ENCODE measurements at places on chromosomes 3 and 15.

DNA sequence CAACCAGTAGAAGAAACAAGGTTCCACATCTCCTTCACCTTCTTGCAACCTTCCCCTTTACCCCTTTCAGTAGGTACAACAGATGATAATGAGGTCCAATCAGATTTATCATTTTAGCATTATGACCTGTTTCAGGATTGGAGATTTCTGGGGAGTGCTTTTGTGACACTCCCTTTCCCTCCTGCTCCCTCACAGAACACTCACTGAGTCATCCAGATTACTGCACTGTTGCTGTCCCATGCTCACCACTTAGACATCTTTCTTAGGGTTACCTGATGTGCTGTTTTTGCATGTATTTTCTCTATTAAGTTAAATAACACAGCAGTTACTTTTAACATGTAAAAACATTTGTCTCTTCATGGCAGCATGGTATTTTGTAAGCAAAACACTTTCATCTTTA, 118.5 kb downstream of the MFSD1 start:
- no peak for DNase-seq

- DNase-seq = no peak
Measured at GRCh38 chr3:64262574-64263114, 37.4 kb upstream of the PRICKLE2 start.

DNA sequence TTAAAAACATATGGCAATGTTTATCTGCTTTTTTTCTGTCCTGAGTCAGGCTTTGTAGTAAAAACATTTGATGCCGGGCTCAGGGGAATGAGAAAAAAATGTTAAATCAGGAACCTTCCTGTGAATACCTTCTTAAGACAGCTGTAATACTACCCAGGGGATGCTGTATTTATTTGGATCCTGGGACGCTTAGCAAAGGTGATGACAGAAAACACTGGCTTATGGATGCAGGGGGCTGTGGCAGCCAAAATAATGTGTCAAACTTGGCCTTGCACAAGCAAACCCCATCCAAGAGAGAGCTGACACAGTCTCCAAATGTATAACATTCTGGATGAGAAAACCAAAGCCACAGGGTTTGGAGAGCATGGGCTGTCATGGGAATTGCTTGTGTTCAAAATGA, 438.2 kb upstream of the PROK2 start:
- no peak for DNase-seq

DNA sequence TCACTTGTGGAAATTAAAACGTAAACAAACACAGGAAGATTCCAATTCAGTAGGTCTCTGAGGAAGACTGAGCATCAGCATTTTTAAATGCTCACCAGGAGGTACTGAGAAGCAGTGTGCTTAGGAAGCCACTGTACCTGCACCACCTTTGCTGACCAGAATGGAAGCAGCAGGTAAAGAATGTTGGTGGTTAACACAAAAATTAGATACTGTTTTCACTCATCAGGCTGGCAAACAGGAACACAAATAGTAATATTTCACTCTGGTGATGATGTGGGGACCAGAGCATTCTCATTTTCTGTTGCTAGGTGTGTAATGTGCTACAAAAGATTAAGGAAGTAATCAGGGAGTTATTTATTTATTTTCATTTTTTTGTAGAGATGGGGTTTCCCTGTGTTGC, 29.9 kb upstream of the GHSR start:
- DNase-seq = no peak

DNA sequence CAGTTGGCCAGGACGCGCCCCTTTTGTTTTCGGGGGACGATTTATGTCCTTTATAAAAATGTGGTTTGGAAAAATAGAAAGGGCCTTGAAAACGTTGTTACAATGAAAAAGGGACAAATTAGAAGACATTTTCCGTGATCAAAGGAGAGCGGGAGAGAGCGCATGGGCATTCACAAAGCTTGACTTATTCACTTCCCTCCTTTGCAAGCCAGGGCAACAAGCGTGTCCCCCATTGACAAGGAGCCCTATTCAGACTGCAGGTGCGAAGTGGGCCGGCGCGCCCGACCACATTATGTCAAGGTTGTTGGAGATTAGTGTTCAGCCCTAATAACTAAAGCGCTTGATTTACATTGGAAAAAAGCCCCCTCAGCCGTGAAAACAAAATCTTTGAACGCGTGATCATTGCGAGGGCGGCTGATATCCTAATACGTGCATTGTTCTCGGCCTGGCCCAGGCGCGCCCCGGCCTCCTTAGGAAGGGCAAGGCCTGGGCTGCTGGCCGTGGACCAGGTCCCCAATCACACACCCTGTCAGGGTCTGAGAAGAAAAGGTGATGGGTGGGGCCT, 25.9 kb downstream of the ZIC4 start:
- DNase-seq = no peak

DNA sequence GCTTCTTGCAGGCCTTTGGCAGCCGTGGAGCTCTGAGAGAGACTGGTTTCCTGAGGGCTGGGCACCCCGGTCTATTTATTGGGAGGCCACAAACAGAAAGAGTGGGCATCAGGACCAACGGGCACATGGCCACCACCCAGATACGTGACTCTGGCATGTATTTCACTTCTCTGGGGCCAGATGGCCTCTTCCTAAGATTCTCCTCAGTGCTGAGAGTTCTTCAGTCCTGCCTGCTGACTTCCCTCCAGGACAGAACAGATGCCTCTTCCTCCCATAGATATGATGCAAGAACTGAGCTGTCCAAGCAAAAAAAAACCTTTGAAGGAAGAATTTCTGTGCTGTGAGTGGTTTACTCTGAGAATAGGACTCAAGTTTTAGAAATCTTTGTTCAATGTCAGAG, 107.7 kb downstream of the IGF2BP2 start:
- DNase-seq = peak; percentile 71

- no peak for DNase-seq
Measured at GRCh38 chr3:31636694-31637442, 104.1 kb downstream of the STT3B start.

GRCh38 chr3:58237941-58238681, 519 bp downstream of the ABHD6 start:
- DNase-seq = peak; percentile 55

GRCh38 chr3:149628957-149629670, 28.7 kb downstream of the WWTR1 start:
- DNase-seq = no peak

DNA sequence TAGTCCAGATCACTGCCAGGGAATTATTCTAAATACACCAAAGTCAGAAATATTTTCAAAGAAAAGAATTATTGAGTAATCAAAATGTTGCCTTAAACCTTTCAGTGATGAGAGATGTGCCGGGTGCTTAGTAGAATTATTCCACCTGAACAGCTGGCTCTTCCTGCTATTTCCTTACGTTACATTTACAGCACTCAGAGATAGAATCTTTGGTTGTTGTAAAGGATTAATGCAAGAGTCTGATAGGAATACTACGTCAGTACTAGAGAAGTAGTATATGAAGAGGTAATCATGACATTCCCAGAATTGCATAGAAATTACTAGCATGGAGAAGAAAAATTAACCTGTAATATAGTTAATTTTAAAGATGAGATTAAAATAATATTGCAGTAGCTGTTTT, 50.9 kb upstream of the ZDHHC23 start:
- DNase-seq = no peak

DNA sequence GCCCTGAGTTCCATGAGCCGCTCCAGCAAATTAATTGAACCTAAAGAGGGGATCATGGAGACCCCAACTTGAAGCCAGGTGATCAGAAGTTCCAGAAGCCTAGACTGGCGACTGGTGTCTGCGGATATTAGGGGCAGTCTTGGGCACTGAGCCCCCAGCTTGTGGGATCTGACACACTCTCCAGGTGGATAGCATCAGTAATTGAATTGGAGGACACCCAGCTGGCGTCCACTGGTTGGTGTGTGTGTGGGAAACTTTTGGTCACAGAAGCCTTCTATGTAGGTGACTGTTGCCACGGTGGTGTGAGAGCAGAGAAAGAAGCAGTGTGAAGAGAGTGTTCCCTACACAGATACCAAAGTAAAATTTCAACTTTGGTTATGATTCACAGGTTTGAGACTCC, 106.0 kb upstream of the ADPGK start:
- DNase-seq = no peak

DNA sequence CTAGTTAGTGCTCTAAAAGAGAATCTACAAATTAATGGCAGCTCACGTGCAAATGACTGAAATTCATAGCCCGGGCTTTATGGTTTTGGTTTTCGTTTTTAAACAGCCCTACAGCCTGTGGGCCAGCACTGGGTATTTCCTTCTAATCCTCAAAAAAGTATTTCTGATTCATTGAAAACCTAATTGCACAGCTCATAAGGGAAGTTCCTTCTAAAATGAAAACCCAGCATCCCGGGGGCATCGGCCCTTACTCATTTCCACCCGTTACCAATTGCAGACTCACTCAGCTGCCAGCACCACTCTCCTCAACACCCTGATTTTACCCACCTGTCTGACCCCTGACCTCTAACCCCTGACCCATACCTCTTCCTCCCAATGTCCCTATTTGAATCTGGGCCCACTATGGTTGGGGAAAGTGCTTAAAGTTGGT, 59.5 kb upstream of the ZNF148 start:
- no peak for DNase-seq

- no peak for DNase-seq
Measured at GRCh38 chr3:159887168-159887567, 101.5 kb upstream of the IL12A start.

DNA sequence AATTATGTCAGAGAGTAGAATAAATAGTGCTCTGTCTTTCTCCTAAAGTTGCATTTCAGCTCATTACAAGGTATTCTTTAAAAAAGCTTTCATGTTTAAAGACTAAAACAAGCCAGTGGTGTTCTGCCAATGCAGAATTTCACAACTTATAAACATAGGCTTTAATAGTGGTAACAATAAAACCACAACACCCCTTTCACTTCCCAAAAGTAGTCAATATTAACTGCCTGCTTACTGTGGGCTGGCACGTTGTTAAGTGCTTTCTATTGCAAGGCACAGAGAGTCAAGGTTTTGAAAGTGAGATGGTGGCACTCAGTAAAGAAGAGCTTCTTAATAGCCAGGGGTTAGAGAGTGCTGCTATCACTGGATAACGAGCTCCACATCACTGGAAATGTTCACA, 8.4 kb upstream of the RTP1 start:
- DNase-seq = no peak

GRCh38 chr3:13706886-13707285, 158.0 kb downstream of the FBLN2 start:
- DNase-seq = no peak

- DNase-seq = no peak
Measured at GRCh38 chr3:53693451-53693850, 152.8 kb downstream of the CHDH start.

DNA sequence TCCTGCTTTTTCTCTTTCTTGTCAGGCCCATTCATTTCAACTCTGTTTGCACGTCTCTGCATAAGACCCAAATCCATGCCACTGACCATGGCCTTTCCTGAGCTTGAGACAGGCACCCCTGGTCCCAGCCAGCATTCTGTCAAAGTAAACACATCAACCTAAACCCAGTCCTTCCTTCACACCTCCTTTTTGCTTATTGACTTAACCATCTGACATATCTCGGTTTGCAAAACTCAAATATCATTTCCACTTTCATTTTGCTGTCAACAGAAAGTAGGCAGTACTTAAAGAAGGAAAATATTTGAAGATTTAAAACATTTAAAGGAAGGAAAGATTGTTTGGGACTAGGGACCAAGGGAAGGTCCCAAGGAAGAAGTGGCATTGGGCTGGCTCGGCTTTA, 48.2 kb upstream of the KBTBD8 start:
- no peak for DNase-seq

GRCh38 chr3:29463304-29463703, 182.4 kb downstream of the RBMS3 start:
- no peak for DNase-seq

GRCh38 chr3:134136604-134137003, 106.9 kb upstream of the SLCO2A1 start:
- no peak for DNase-seq

DNA sequence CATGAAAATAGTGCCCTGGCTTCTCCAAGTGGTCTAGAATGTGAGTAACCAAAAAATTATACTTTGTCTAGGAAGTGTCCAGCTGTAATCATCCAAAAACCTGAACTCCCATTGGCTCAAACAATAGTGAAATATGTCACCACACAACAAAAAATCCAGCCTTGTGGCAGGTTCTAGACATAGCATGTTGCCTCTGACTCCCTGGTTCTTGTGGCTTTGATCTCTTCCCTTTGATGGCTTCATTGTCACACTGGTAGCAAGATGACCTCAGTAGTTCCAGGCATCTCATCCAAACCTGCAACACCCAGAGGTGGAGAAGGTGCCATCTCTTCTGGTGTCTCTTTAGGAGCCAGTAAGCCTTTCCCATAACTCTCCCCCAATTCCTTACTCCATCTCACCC, 74.7 kb downstream of the CMSS1 start:
- no peak for DNase-seq

GRCh38 chr3:36521007-36521379, 140.7 kb downstream of the STAC start:
- no peak for DNase-seq

DNA sequence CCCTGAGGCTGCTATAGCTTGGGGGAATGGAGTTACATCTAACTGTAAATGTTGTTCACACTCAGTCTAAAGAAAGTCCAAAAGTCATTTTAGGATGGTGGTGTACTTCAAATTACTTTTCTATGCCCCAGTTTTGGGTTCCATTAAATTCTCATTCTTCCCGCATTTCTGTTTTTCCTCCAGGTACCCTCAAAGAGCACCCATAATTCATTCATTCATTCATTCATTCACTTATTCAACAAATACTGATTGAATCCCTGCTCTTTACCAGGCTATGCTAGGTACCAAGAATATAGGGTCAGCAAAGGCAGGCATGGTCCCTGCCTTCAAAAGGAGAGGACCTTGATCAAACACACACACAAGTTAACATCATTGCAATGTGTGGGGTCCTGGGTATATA, 76.1 kb downstream of the CCNL1 start:
- no peak for DNase-seq

GRCh38 chr3:193819117-193820010, 226.4 kb downstream of the OPA1 start:
- DNase-seq = no peak

DNA sequence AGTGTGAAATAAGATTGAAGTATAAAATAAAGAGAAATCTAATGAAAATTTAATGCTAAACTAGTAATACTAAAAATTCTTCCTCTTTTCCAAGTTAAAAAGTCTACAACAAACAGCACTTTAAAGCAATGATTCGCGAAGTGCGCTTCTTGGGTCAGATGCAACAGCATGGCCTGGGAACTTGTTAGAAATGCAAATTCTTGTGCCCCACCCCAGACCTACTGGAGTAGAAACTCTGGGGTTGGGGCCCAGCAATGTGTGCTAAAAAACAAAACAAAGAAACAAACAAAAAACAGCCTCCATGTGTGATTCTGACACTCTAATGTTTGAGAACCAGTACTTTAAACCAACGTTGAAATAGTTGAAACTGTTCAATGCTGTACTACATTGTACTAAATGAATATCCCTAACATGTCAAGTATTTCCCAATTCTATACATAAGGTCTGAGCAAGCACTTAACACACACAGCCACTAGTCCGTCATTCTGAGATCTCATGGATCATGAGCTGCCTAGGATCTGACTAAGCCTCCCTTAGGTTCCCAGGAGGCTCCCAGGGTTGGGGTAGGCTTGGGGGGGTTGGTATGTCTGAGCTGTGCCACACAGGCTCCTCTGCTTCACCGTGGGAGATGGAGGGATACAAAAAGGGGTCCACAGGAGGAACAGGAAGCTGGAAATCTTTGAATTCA, 6.1 kb downstream of the RASGRP1 start:
- DNase-seq = peak; percentile 54

All from hepatic stellate cell (primary cell).